A172 (cell line): ENCODE measurements at places on chromosomes 16 and 17.

DNA sequence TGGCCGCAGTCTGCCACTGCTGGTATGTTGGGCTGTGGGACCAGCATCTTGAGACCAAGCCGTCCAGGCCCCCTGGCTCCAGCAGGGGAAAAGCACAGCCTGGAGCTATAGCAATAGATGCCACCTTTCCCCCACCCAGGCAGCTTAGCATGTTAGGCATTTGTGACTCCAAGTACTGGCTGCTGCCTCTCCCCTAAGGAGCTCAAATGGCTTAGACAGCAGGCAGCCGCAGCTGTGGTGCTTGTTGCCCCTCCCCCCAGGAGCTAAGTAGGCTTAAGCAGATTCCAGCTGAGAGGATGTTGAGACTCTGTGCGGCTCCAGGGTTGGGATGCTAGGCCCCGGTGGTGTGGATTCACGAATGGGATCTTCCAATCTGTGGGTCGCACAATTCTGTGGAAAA is 88.8 kb upstream of the ANKFN1 start:
- DNase-seq, result no peak

GRCh38 chr16:23871924-23872323 is 36.1 kb downstream of the PRKCB start:
- DNase-seq, result no peak

DNA sequence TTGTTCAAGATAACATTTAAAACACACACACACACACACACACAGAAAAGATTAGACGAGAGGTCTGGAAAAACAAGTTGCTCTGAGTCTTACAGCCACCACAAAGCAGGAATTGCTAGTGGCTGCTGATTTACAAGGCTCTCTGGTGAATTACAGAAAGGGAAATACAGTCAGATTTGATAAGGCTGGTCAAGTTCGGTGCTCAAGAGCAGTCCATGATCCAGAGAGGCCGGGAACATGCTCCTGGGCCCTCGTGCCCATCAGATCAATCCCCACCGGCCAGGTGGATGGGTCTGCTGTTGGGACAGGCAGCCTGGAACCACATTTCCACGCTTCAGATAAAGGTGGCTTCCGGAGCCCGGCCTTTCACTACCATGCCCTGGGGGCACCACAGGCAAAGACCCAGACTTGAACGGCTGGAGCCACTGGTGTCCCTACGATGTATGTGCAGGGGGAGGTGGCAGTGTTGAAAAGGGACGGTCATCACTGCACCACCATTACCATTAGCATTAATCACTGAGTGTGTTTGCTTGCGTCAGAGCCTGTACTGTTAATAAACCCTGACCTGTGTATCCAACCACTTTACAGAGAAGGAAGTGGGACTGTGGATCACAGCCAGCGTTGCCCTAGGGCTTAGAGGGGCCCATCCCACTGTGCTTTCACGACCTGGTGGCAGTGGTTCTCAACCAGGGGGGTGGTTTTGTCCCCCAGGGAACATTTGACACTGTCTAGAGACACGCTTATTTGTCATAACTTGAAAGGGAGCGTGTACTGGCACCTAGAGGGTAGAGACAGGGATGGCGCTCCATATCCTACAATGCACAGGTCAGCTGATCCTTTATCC is 95.1 kb downstream of the XYLT1 start:
- DNase-seq, result no peak

DNA sequence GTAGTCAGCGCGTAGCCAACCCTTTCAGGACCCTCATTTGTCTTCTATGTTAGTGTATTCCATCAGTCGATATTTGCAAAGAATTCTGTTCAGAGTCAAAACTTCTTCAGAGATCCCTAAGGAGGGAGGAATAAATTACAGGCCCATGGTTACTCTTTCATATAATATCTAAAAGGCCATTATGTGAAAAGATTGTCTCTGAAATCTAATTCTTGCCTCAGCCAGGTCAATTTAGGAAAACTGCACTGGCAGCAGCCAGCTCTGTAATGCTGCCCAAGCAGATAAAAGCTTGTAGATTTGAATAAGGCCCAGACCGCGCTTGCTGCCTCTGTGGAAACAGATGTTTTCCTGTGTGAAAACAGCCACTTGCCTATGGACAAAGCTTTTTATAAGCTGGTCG is 379.8 kb downstream of the CNTNAP4 start:
- no peak for DNase-seq

GRCh38 chr17:9843152-9844010 is 17.7 kb downstream of the GLP2R start:
- no peak for DNase-seq

GRCh38 chr17:31538080-31538762 is 146.7 kb downstream of the RAB11FIP4 start:
- DNase-seq, result no peak

- DNase-seq, result peak; percentile 97
Observed at GRCh38 chr17:40516581-40517285, 15.3 kb upstream of the TNS4 start.

- DNase-seq, result no peak
Observed at GRCh38 chr17:81460856-81461460, 51.6 kb downstream of the ACTG1 start.
